Posterior vena cava (tissue), 2 donors: ENCODE measurements at places on chromosomes 16 and 17. TPM values are rescaled to one million over a fixed set of nuclear protein-coding genes. Genes with fewer than 3 reads are reported as not detected.

CAMKK1 gene
- total RNA-seq: 7.1 TPM

DNA sequence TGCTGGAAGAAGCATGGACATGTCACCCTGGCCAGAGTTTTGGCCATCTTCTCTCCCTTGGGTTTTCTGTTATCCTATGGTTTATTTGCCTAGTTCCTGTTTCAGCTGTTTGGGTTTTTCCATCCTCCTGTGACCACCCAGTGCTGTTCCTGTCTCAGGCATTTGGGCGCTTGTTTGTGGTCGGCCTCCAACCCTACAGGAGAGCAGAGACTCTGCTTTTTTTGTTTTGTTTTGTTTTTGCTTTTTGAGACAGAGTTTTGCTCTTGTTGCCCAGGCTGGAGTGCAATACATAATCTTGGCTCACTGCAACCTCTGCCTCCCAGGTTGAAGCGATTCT lies 3.3 kb upstream of the ZC3H7A start:
- no peak for DNase-seq

GRCh38 chr16:89054261-89054661 lies 39.4 kb upstream of the ACSF3 start:
- no peak for DNase-seq

CCDC144A gene
- total RNA-seq: 10.9 TPM

DNA sequence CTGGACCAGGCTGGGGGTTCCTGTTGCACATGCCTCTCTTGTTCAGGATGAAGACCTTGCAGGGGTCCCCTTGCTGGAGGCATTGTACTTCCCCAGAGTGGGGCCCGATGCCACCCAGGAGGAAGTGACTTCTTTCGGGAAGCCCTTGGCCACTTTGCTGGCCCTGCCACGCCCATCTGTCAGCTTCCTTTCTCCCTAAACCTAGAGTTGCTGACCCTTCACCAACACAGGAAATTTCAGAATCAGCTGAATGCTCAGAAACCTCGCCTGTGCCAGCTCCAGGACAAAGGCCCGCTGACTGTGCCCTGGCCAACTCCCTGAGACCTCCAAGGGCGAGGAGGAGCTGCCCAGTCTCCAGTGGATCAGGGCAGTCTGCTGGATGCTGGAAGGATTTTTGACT lies 26.7 kb downstream of the WNT9B start:
- DNase-seq: peak; percentile 87

DNA sequence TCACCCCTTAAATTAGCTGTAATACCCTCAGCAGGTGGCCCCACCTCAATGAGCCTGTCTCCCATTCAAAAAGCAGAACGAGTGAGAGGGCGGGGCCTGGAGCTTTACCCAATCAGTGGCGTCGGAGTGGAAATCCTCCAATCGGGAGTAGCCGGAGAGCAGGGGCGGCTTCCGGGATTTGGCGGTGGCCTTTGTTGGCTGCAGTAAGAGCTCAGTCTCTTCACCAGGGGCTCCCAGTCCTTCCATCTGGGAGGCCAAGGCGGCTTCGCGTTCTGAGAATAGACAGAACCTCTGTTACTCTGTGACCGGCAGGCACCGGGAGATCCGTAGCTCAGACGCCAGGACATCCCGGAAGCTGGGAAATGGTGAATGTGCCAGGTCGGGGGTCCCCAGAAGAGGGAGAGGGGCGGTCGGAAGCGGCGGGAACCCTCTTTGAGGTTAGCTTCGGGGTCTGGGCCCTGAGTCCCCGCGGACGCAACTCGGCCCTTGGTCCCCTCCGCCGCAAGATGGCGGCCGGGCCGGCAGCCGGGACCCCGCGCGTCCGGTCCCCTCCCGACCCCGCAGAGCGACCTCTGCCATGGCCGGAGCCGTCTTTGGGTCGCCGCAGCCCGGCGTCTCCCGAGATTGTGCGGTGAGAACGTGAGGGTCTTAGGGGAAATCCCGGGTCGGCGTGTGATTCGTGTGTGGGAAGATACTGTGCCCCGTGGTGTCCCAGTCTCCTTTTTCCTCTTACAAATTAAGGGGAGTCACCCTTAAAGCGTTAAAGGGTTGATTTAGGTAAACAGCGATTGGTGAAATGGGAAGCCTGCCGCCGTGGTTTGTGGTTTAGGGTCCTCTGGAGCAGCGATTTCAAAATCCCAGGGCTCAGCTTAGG lies 160.3 kb upstream of the ZNF267 start:
- DNase-seq: peak; percentile 98

- DNase-seq: no peak
These were observed 92.0 kb upstream of the CCL2 start for GRCh38 chr17:34163123-34163522.

GRCh38 chr16:4338125-4338582 lies 13.0 kb downstream of the PAM16 start:
- peak; percentile 74 for DNase-seq

CPNE7 gene
- total RNA-seq: not detected

DNA sequence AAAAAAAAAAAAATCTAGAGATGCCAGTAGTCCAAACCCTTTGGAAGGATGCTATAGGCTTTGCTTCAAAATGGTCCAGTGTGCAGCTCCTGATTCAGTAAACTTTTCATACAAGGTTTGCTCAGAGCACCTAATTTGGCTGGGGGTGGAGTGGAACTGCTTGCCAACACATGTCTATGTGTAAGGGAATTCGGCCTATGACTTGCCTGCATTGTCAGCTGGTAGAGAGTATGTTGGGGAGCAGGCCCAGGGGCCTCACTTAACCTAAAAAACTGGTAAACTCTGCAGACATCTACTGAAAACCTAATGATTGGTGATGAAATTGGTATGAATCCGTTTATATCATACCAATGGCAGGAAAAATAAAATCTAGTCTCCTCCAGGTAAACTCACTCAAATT lies 1.5 kb upstream of the MFSD6L start:
- no peak for DNase-seq

GRCh38 chr17:82121246-82121645 lies 23.2 kb upstream of the FASN start:
- no peak for DNase-seq

MARF1 gene
- total RNA-seq: 58.3 TPM

IGSF6 gene
- 8.4 TPM for total RNA-seq

DNA sequence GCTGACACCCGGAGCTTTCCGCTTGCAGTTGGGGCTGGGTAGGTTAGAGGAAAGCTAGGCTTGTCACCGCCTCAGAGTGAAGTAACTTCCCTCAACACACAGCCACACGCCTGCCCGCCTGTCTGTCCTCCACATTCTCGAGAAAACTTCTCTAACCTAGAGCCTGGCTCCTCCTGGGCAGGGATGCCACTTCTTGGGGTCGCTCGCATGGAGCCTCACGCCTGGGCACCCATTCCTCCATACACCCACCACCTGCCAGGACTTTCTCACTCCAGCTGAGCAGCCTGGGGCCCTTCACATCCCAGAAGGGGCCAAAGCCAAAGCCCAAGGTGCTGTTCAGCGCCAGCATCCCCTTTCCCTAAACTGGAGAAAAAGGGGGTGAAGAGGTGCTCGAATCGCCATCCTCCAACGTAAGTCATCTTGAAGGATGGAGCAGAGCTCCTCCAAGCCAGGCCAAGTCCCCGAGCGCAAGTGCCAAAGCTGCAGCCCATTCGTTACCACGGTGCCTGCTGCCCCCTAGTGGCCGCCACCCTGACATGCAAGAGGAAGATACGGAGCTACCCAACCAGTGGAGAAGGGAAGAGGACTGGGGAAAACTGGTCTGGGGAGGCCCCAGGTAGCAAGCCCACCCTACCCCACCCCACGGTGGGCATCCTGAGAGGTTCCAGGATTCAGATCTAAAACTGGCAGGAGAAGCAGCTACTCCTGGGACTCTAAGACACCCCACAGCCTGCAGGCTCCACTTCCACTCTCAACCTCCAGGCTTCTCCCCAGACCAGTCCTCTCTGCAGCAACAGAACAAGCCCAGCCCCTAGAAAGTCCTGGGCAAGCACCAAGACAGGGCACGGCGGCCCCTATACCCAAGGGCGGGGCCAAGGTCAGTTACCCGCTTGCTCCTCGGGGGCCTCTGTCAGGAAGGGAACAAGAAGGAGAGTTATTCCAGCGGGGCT lies 63.1 kb downstream of the MYO18A start:
- peak; percentile 96 for DNase-seq

GRCh38 chr16:84484579-84485254 lies 19.7 kb downstream of the MEAK7 start:
- peak; percentile 86 for DNase-seq

CDH16 gene
- total RNA-seq: not detected

- DNase-seq: no peak
These were observed 2.5 kb upstream of the CORO6 start for GRCh38 chr17:29625037-29625750.

VMO1 gene
- 3.4 TPM for total RNA-seq

GRCh38 chr16:62018301-62019060 lies 17.8 kb downstream of the CDH8 start:
- no peak for DNase-seq

- DNase-seq: no peak
These were observed 72.7 kb upstream of the MYOCD start for GRCh38 chr17:12592941-12593340.

SNX20 gene
- total RNA-seq: 2.7 TPM

- DNase-seq: peak; percentile 97
These were observed 18.9 kb downstream of the MPG start for GRCh38 chr16:96935-97381.

OR2C1 gene
- total RNA-seq: not detected

C17orf107 gene
- 1.3 TPM for total RNA-seq

PPP1R27 gene
- not detected for total RNA-seq

GRCh38 chr16:59469266-59469665 lies 735.1 kb upstream of the GOT2 start:
- DNase-seq: no peak

GRCh38 chr17:68431661-68432071 lies 25.6 kb downstream of the WIPI1 start:
- DNase-seq: peak; percentile 13

DNA sequence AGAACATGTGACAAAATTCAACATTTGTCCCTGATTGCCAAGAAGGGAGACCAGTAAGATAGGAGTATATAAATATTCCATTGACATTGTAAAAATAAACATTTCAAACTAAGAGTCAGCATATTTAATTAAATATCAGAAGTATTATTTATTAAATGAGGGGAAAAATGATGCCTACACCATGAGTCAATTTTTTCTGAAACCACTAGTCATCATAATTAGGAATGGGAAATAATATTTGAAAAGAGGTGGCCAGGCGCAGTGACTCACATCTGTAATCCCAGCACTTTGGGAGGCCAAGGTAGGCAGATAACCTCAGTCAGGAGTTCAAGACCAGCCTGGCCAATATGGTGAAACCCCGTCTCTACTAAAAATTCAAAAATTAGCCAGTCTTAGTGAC lies 2.1 kb downstream of the CMTM1 start:
- DNase-seq: no peak

DNA sequence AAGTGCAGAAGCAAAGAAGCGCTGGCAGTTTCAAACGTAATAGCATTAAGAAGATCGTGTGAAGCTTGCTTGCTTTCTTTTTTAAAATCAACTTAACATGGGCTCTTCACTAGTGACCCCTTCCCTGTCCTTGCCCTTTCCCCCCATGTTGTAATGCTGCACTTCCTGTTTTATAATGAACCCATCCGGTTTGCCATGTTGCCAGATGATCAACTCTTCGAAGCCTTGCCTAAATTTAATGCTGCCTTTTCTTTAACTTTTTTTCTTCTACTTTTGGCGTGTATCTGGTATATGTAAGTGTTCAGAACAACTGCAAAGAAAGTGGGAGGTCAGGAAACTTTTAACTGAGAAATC lies 17.4 kb upstream of the RAB11FIP4 start:
- no peak for DNase-seq

DNA sequence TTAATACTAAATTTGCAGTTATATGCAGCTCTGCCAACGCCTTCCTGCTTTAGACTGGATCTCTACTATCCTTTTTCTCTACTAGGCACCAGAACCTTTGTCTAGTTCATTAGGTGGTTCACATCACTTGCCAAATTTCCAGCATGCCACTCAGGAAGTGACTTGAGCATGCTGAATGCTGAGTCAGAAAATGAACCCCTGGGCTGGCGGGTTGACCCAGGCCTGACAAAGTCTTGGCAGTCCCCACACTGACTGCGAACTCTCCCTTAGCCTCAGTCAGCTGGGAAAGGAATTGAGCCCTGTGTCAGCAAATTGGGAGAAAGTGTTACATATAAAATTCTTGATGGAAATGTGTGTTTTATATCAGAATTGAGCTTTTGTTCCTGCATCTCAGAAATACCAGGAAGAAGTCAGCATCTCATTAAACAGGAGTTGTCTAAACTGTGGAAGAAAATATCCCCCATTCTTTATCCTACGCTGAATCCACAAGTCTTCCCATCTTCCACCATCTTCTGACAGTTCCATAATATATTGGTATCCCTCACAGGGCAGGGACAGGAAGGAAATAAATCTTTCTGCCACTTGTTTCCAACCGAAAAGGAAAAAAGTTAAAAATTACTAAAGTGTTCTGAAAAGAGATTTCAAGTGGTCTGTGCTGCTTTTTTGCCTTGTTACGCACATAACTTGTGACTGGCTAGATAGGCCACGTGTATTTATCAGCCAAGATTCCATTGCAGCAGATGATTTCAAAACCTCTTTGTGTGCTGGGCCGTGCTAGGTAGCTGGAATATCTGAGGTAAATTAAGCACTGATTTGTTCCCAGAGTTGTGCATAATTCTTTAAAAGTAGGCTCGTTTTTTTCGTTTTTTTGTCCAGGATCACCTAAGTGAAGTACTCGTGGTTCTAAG lies 16.7 kb upstream of the SLC12A3 start:
- DNase-seq: peak; percentile 81

LITAFD gene
- total RNA-seq: not detected

GRCh38 chr17:37286430-37286829 lies 89.4 kb upstream of the C17orf78 start:
- DNase-seq: no peak

HID1 gene
- total RNA-seq: 11.7 TPM

DNA sequence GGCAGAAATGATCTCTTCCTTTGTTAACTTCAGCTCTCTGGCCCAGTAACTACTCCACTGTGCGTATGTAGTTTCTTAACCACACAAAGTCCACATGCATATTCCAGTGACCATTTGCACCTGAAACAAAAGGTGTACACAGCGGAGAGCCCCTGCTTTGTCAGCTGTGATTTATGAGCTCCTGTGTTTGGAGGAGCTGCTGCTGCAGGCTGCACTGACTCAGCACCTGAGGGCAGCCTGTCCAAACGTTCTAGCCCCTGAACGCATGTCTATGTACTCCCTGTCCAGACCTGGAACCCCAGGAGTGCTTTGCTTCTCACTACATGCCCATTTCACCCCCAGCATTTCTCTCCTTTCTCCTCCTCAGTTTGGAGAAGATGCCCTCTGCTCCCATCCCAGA lies 216.1 kb downstream of the ABCC12 start:
- no peak for DNase-seq

GRCh38 chr17:36942019-36942599 lies 4.8 kb downstream of the LHX1 start:
- no peak for DNase-seq
